Stimulated activated CD4-positive, alpha-beta T cell treated with anti-CD3 and anti-CD28 coated beads, Interleukin-15, amount 100 ng/mL, for 1 hour (primary cell): ENCODE measurements at places on chromosomes 7 and 10.

DNA sequence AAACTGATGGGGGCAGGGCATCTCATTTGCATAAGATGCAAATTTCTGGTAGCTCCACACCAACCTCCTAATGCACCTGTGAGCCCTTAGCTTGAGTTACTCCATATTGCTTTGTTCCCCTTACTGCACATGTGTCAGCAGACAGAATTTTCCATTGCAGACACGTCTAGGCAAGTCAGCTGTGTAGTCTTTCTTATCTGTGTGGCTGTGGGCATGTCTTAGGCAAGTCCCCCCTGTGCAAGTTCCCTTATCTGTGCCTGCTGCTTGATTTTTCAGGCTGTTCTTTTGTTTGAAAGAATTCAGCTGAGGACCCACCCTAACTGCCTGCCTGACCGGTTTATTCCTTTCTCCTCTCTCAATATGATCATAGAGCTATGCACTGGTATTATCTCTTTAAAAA, 28.5 kb upstream of the TRIM24 start:
- DNase-seq: no peak

GRCh38 chr7:48594349-48594748, 330.0 kb upstream of the CDC14C start:
- DNase-seq: no peak

DNA sequence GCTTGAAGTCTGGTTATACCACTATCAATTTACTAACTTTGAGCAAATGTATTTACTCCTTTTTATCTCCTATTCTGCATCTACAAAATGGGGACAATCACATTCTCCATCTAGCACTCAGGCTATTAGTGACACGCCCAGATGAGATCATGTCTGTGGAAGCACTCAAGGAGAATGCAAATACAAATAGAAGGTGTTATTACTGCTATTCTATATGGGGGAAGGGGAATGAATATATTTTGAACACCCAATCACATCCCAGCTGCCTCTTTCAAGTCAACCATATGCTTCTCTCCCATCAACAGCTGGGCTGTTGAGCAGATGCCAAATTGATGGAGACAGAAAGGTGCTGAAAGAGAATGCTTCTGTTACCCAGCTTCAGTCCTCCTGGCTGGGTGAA, 23.5 kb downstream of the SGMS1 start:
- DNase-seq: no peak

DNA sequence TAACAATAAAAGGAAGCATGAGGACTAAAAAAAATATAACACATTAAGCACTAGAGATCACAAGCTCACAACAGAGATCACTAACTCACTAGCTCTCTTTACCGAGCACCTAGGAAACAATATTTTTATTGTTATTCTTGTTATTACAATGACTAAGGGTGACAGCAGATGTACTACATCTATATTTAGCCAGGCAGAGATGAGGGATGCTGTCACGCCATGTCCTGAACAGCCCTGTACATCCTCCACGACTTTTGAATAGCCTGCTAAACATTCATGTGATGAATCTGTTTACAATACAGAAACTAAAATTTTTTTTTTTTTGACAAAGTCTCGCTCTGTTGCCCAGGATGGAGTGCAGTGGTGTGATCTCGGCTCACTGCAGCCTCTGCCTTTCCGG, 22.7 kb downstream of the FAM133B start:
- DNase-seq: no peak

GRCh38 chr7:84112771-84113170, 81.8 kb downstream of the SEMA3A start:
- no peak for DNase-seq

- DNase-seq: no peak
Observed at GRCh38 chr7:106793015-106793975, 71.8 kb upstream of the PIK3CG start.

DNA sequence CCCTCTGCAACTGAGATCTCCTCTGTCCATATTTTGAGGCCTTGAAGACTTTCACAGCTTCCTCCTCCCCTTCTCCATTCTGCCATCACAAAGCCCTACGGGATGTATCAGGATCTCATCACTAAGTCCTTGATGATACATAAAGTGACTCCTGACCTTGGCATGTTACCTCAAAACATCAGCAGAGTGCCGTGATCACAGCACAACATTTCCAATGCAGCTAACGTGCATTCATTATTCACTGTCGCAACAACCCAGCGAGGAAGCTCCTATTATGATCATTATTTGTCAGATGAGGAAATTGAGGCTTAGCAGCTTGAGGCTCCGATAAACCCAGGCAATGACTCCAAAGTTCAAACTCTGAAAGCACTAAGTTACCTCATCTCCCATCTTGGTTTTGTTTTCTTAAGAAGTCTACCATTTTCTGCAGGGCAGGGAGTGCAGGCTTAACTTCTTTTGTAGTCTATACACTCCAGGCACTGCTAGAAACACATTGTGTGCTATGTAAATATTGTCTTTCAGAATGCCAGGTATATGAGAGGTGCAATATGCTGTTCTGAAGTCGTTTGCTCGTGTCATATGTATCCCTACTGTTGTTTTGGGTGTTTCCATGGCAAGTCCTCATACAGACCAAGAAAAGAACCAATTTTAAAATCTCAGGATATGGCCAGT, 80.6 kb upstream of the C1QL3 start:
- DNase-seq: no peak

- DNase-seq: no peak
Observed at GRCh38 chr7:107467972-107468371, 1.9 kb upstream of the GPR22 start.

- no peak for DNase-seq
Observed at GRCh38 chr7:13948019-13948801, 41.3 kb downstream of the ETV1 start.

GRCh38 chr7:67619175-67619574, 622.5 kb downstream of the TYW1 start:
- DNase-seq: no peak

DNA sequence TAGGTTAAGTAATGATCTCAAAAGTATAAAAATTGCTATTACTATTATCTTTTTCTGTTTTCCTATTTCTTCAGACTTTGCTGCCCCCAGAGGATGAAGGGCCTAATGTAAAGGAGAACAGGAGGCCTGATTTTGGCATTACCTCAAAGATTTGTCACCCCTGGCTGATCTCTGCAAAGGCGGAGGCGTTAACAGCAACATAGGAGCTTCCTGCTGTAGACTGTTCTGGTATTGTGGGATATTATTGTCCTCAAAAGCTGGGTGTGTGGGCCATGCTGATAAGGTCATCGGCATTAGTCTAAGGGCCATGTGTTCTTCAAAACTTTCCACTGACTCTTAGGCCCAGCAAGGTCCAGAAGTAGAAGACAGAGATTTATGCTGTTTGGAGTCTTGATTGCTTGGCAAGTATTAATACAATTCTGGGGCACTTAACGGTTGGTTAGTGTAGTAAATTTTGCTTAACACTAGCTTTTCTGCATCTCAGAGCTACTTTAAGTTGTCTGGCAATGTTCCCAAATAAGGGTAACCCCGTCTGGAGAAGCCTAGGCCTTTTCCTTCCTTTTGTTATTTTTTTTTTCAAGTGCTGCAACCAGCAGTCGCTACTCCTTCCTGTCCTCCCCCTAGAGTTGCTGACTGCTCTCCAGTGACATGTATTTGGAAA, 14.0 kb upstream of the ENTPD1 start:
- DNase-seq: no peak

DNA sequence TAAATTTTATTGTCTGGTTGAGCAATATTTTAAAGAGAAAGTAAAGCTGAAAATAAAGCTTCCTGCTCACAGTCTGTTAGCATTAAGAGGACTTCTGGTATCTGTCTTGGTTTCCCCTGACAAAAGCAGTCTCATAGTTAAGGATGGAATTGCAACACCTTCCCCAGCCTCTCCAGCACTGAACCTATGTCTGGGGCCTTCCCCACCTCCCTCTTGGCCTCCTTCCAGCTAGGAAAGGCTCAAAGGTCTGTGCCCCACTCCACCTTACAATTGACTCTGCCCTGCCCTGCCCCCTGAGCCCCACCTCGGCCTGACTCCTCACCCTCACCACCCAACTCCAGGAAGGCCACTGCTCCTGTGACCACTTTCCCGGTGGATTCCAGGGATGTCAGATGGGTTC, 33.2 kb downstream of the COL17A1 start:
- no peak for DNase-seq

DNA sequence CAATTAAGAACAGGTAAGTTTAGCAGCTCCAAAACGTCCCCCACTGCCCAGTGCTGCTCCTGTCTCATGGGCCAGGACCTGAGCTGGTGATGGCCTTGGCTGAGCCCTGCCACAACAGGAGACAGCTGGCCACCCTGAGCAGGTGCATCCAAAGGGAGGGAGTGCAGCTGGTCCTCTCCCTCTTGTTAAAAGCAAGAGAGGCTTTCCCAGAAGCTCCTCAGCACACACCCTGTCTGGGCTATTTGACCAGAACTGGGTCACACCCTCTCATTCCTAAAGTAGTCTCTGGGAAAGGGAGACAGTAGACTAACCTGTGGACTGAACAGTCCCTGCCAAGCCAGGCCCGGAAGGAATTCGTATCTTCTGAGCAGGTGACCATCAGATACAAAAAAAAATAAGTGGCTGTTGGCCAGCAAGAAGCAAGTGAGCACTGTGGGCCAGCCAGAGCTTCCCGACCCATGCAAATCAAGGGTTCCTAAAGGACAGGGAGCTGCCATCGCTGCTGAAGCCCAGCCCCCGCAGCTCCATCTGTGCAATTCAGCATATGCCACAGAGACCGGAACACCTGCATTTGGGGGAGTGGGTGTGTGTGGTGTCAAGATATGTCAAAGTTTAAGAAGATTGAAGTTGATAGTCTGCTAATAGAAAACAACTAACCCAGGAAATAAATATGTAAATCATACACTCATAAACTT, 2.1 kb upstream of the TMEM72 start:
- DNase-seq: no peak

- no peak for DNase-seq
Observed at GRCh38 chr7:52473756-52474155, 561.7 kb upstream of the POM121L12 start.

DNA sequence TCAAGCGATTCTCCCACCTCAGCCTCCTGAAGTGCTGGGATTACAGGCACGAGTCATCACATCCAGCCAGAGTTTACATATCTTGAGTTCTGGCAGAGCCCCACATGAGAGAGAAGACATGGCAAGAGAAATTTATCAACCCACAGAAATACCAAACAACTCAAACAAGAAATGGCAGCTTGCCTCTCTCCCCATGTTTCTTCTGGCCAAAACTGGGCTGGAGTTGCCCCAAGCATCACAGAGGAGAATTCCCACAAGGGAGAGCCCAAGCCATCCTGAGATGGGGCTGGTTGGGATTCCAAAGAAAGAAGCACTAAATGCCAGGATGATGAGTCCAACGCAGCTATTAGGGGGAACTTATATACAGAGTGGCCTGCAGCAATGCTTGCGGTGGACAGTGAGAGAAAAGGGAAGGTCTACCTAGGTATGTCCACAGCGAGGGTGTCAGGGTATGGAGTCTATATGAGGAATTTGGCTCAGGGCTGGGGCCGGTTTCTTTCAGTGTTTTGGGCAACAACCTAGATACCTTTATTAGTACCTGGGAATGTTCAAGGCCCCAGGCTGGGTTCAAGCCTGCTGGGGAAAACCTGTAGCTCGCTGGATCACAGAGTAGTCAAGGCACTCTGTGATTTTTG, 14.5 kb upstream of the PAX4 start:
- DNase-seq: no peak

DNA sequence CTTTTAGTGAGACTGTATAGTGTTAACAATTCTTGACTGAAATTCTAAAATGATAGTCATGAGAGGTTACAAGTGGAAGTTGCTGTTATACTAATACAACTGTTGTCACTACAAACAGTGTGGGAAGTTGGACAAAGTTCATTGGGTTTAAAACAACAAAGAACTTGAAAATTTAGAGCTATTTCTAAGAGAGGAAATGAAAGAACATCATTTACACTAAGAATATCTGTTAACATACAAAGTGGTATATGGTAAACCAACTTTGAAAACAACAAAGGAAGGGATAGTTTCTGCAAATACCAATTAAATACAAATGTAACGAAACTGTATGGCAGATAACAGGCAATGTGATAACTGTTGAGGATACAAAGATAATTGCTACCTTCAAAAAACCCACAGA, 11.6 kb downstream of the MTPN start:
- no peak for DNase-seq

DNA sequence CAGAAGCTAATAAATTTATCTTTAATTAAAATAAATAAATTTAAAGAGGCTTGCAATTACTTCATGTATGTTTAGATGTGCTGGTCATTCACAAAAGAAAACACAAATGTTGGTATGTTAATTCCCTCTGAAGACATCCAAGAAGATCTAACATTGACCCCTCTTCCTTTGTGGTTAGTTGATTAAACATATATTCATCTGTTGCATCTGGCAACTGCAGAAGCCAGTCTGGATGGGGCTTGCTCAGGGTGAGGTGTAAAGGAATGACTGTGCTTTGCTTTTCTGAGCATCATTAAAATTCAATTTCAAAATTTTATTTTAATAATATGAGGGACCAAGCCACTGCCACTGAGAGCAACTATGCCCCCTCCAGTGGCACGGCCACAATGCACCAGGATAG, 36.4 kb upstream of the FERD3L start:
- no peak for DNase-seq

GRCh38 chr10:90884431-90884830, 12.7 kb downstream of the RPP30 start:
- DNase-seq: no peak

DNA sequence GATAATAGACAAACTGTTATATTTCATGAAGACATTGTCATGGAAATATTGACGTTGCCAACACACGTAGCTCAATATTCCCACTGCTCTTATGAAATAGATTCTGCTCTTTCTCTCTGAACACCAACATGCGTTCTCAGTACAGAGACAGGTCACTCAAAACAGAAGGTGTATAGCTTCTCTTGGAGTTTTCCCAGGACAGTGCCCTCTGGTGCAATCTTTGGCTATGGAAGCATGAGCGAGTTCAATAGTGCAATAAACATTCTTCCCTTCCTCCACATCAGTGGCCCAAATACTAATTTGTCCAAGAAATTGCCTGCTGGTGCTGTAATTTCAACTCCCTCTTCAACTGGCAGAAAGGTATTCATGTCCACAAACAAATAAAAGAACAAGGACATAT, 145.3 kb downstream of the MAGI2 start:
- no peak for DNase-seq

- no peak for DNase-seq
Observed at GRCh38 chr10:76270464-76270863, 839.0 kb downstream of the LRMDA start.

- DNase-seq: no peak
Observed at GRCh38 chr7:94395141-94396036, 694 bp downstream of the COL1A2 start.

DNA sequence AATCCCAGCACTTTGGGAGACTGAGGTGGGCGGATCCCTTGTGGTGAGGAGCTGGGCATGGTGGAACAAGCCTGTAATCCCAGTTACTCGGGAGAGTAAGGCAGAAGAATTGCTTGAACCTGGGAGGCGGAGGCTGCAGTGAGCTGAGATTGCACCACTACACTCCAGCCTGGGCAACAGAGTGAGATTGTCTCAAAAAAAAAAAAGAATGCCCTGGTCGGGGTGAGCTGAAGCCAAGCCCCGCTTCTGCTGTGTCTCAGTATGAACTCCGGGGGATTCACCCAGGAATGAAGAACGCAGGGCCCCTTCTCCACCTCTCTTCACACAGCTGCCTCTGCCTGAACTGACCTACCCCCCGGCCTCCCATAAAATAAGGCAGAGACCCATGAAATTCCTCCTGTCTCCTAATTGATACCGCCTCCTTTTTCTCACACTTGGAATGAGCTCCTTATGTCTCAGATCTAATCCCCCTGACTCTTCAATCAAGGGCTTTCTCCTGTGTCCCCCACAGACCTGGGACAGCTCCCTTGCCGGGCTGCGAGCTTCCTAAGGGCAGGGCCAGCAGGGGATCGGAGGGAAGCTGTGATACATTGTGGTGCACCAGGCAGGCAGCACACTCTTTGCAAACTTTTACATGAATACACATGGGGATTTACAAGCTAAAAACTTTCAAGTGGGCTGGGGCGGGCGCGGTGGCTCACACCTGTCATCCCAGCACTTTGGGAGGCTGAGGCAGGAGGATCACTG, 911 bp upstream of the ZP3 start:
- DNase-seq: no peak
